Hippocampal formation (tissue), 2 donors: ENCODE measurements at places on chromosomes 13 and 19.

GRCh38 chr13:106156468-106156867, 379.0 kb downstream of the EFNB2 start:
- DNase-seq: no peak

DNA sequence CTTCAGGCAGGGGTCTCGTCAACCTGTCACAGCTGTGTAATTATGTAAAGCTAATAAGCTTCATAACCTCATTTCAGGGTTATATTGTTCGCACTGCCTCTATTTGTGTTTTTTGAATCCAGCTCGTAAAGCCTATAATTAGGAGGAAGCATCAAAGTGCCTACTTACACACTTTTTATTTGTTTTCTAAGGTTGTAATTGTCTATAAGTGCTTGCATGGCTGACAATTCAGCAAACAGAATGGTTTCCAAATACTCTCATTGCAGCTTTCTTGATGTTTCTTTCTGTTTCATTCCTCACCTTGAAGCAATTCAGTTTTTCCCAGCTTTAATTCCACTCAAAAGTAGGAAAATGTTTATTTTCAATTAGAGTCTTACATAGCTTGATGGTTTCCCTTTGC, 336.3 kb downstream of the HS6ST3 start:
- no peak for DNase-seq

DNA sequence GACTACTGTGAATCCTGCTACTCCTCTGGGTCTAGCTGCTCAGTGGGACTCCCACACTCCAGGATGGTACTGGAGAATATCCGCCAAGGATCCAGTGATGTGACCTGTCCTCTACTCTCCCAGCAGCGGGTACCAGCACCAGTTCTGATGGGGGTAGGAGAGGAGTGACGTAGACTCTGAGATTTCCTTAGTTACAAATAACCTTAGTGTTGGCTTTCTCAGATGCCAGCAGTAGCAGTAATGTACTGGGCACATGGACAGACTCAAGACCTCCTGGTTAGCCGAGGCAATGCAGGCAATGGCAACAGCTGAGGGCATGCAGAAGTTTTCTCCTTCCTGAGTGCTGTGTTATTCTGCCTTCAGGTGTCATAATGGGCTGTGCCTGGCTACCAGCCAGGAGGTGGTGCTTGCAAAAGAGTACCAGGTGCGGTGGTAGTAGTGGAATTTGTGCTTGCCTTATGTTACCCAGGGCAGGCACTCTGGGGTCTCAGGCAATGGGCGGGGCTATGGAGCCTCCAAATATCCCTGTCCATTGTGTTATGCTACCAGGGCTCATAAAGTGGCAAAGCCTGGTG, 105.3 kb upstream of the KLF5 start:
- DNase-seq: no peak

GRCh38 chr19:46783670-46784069, 4.7 kb downstream of the SLC1A5 start:
- no peak for DNase-seq

DNA sequence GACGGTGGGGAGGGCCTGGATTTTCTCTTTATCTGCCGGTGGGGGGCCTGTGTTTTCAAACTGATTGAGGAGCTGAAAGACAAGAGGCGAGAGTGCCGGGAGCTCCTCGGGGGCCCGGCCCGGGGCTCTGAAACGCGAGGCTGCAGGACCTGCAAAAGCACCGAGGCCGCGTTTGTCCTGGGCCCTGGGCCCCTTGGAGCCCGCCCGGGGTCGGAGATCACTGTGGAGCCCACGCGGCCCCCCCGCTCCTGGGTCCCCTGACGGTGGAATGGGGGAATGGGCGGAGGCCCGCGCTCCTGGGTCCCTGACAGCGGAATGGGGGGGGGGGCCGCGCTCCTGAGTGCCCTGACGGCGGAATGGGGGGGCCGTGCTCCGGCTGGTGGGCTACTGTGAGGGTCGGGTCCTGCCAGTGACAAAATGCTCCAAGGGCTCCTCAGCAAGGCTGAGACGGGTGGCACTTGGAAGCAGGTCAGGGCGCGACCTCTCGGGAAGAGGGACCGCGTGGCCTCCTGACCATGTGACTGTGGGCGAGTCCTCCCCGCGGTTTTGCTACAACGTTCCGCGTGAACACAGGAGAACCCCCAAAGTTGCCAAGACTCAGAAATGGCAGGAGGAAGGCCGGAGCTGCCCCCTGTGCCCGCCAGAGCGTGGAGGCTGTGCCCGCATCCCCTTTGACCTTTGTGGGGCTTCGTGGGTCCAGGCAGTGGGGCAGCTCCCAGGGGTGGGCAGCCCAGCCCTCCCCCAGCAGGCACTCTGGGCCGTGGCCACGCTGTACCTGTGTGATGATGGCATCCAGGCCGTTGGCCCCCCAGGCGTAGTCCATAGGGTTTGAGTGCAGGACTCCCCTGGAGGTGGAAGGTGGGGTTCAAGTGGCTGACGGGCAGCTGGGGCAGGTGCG, 9.5 kb downstream of the FGF22 start:
- DNase-seq: no peak

GRCh38 chr19:17121736-17122293, 46.2 kb downstream of the MYO9B start:
- no peak for DNase-seq
